ENCODE measurements at places on chromosomes 2 and 18.

- peak; percentile 34 for DNase-seq
Observed at GRCh38 chr2:96547731-96548171, 11.2 kb downstream of the ARID5A start.

- no peak for DNase-seq
Observed at GRCh38 chr2:200089756-200090109, 134.4 kb downstream of the MAIP1 start.

DNA sequence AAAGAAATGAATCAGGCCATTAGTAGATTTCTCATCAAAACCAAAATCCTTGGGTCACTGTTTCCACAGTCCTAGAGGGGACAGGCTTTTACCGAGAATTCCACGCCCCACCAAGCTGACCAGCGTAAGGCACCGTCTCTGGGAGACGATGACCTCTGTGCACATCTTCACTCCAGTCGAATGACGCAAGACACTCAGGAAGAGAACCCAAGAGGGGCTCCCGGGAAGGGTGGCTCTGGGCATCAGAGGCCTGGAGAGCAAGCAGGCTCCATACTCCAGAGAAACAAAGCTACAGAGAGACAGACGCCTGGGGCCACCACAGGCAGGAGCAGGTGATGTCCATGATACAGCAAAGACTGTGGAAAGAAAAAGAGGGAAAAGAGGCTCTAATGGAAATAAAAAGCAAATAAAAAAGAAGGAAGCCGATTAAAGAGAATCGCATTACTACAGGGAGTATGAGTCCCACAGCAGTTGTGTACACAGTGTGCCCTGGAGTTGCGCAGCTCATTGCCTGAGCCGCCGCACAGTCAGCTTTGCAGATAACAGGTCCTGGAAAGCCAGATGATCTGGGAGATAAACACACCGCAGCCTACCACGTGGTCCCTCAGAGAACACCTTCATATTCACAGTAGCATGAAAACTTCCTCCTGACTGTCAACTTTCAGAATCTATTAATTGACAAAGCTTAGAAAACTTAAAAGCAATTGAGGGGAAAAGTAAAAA lies 572.7 kb upstream of the SALL3 start:
- no peak for DNase-seq

DNA sequence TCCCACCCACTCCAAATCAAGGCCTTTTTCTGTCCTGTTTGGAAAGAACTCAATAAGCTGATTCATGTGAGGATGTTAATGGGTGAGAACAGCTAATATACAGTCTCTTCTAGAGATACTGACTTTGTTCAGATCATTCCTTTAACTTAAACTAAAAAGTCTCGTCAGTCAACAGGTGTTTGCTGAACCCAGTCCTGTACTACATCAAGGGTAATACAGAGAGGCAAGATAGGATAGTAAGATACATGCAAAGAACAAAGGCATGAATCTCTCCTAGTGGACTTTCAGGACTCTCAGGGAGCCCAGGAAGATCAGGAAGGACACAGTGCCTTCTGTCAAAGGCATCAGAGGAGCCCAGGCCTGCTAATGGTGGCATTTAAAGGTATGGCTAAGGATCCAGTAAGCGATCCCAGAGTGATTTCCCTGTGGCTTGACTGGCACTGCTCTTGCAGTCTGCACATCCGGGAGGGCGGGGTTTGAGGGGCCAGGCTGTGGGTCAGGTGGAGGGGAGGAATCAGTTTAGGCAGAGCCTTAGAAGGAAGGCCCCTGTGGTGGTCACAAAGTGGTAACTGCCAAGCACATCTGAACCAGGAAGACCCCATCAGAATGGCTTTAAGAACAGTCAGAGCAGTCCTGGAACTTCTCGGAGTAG lies 54.0 kb downstream of the EPAS1 start:
- no peak for DNase-seq

GRCh38 chr2:60597346-60597745 lies 43.9 kb upstream of the BCL11A start:
- no peak for DNase-seq

GRCh38 chr2:45889053-45889452 lies 237.6 kb downstream of the PRKCE start:
- DNase-seq, result peak; percentile 53

GRCh38 chr18:2236232-2236631 lies 335.1 kb downstream of the METTL4 start:
- DNase-seq, result no peak

- peak; percentile 6 for DNase-seq
Observed at GRCh38 chr2:37080266-37080665, 3.9 kb downstream of the HEATR5B start.

DNA sequence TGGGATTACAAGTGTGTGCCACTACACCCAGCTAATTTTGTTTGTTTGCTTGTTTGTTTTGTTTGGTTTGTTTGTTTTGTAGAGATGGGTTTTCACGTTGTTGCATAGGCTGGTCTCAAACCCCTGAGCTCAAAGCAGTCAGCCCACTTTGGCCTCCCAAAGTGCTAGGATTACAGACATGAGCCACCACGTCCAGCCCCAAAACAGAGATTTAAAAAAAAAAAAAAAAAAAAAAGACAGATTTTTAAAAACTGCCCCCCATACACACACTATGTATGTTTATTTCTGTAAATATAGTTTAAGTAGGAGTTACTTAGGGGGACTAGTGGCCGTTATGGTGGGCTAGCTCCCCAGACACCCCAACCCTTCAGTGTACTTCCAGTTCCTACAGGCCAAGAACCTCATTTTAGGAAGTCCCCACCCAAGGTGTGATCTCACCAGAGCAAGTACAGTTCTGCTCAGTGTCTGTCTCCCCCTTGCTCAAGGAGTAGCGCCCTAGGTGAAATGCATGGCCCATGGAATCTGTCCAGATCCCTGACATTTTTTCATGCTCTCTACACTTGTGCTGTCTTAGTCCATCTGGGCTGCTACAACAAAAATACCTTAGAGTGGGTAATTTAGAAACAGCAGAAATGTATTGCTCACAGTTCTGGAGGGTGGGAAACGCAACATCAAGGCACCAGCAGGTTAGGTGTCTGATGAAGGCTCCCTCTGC lies 1.6 kb upstream of the TMBIM1 start:
- DNase-seq, result no peak

DNA sequence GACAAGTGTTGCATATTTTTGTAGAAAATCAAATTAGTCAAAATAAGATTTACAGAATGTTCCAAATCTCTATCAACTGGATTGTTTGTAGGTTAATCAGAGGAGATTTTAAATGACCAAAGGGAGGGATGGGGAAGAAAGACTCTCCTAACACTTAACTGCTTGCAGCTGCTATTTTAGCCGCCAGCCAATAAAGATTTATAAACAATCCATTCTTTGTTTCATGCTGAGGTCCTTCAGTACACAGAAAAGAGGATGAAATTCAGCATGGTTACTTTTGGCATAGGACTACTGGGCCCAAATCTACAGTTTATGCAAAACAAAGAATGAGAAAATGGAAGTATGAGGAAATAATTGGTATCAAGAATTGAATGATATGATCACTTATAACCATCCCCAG lies 86.4 kb upstream of the FN1 start:
- DNase-seq, result no peak

- no peak for DNase-seq
Observed at GRCh38 chr2:57569396-57569795, 477.2 kb upstream of the VRK2 start.

DNA sequence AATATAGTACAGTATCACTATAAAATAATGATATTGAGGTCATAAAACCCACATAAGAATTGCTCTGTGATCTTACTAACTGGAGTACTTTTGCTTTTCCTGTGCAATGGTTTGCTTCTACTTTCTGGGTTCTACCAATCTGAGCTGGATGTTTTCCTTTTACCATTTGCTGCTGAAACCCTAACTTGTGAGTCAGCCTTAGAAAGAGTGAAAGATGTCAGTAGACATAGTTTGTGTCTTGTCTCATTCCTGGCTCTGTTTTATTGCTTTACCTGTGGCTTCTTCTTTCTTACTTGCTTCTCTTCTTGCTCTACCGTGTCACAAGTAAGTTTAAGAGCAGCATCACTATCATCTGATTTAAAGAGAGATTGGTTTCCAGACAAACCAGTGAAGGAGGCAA lies 61.0 kb downstream of the MBD2 start:
- DNase-seq, result peak; percentile 25

- DNase-seq, result no peak
Observed at GRCh38 chr18:49368876-49369440, 91.5 kb downstream of the DYM start.

DNA sequence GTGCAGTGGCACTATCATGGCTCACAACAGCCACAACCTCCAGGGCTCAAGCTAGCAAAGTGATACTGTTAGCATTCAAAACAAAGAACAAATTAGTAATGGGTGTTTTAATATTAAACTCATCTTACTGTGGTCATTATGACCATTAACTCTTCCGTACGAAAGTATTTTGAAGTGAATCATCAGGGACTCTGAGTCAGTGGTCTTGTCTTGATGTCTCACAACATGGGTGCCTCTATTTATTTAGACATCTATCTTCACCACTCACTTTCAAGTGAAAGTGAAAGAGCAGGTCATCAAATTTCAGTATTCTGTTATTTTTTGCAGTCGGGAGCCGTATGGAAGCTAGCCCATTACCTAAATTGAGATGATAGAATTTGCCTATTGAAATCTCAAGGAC lies 1118.2 kb downstream of the DPP10 start:
- DNase-seq, result no peak

GRCh38 chr2:45190481-45190942 lies 181.3 kb upstream of the SIX2 start:
- DNase-seq, result peak; percentile 30

DNA sequence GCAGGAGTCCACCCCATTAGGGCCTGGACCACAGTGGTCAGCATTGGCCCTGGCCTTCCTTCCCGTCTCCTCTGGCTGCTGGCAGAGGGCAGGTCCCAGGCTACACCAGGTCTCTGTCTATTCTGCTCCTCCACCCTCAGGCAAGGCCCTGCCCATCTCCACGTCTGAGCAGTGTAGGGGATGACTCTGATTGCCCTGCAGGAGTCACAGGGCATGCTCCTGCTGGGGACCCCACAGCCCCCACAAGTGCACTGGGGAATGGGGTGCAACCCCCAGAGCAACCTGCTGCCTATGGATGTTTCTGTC lies 40.0 kb downstream of the STK25 start:
- DNase-seq, result no peak

DNA sequence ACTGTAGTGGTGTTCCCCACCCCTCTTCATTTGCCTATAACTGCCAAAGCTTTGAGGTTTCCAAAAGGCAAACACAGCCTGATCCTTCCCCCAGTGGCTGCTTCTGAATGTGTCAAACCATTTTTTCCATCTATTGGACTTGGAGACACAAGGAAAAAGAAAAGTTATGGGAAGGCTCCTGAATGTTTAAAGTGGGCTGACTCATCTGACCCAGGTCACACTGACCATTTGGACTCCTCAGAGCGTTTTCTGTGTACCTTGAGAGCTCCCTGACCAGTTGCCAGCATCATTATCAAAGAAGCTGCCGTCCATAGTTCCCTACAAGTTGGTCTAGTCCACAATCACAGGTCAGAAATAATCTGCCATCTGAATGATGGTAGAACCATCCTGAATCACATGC lies 123.4 kb upstream of the COL3A1 start:
- no peak for DNase-seq

DNA sequence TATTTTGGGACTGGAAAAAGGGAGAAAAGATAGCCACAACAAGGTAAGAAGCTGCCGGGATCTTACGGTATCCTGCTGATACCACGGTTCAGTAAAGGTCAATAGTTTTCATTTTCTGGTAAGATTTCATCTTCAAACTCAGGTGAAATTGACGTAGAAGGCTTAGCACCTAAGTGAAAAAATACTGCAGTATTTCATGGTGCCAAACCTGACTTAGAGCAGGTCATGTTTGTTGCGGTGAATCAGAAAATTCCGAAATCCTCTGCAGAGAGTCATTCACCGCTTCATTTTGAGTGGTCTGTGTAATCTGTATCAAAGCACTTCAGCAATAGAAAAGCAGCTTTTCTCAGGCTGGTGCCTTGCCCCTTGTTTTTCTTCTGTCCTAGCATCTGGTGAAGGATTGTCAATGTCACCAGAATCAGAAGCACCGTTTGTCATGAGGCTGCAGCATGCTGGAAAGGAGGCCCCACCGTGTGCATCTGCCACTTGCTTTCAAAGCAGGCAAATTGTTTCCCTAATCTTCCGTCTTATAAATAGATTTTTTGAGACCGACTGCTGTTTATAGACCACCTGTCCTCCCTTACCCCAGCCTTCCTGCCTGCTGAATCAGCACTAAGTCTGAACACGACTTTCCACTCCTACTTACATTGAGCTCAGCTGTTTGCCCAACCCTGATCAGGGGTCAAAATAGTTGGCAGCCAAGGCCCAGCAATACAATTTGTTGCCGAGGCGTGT lies 156.3 kb downstream of the EML6 start:
- no peak for DNase-seq

DNA sequence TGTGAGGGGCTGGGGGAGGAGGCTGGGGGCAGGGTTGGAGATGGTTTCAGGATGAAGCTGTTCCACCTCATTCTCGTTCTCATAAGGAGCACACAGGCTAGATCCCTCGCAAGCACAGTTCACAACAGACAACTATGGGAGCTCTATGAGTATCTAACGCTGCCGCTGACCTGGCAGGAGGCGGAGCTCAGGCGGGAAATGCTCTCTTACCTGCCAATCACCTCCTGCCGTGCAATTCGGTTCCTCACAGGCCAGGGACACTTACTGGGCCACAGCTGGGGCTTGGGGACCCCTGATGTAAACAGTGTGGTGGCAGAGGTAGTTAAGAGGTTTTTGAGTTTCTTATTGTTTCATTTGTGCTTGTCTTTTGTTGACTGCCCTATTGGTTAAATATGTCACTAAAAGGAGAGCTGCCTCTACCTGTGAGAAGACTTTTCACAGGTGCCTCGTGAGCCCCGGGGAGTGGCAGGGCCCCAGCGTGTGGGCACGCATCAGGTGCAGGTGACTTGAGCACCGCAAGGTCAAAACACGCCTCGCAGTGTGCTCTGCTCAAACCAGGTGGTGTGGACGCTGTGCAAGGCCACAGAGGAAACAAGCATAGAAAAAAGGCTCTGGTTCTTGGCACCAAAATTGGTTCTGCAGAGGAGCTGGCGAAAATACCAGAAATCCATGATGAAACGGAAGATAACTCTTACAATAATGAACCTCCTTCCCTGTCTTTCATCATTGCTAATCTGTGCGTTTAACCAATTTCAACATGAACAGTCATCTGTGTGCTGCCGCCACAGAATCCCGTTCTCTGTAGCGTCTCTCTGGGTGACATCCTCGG lies 10.2 kb downstream of the MLPH start:
- DNase-seq, result no peak

GRCh38 chr2:132415915-132416722 lies 486 bp upstream of the GPR39 start:
- DNase-seq, result peak; percentile 97

- DNase-seq, result no peak
Observed at GRCh38 chr2:180733330-180733729, 247.1 kb upstream of the UBE2E3 start.

- peak; percentile 15 for DNase-seq
Observed at GRCh38 chr2:219344751-219345430, 12.3 kb upstream of the RESP18 start.

GRCh38 chr2:176283291-176284068 lies 14.2 kb downstream of the MTX2 start:
- peak; percentile 27 for DNase-seq

All from fibroblast of skin of right quadriceps (primary cell).